ENCODE measurements at places on chromosomes 1 and 21. TPM values are rescaled to one million over a fixed set of nuclear protein-coding genes. Genes with fewer than 3 reads are reported as not detected.

DNA sequence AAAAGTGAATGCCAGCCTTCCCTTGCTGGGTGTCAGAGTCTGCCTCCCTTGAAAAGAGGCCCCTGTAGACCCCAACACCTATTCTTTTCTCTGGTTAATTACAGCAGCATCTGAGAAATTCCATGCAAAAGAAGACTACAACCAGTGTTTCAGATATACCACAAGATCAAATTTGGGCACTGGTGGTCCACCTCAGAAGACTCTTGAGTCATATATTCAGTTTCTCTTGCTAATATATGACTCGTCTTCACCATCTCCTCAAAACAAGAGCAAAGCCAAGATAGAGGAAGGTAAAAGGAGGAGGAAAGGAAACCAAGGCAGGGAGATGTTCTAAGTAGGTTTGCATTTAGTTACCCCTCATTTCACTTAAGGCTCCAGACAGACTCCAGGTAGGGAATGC, 259.9 kb downstream of the ZNF648 start:
- no peaks in the 10 kb centered on the region for H3K36me3 ChIP-seq
- peaks cover 2% of the 10 kb centered on the region for H3K4me1 ChIP-seq
- no peak overlapping the region for H3K27ac ChIP-seq
- H3K27me3 ChIP-seq = peaks cover 47% of the 10 kb centered on the region

GRCh38 chr1:184272175-184272866, 114.5 kb upstream of the C1orf21 start:
- no peak for DNase-seq
- no peaks in the 10 kb centered on the region for H3K4me1 ChIP-seq
- peaks cover 26% of the 10 kb centered on the region for H3K27me3 ChIP-seq
- H3K27ac ChIP-seq = no peak overlapping the region
- H3K36me3 ChIP-seq = peaks cover 4% of the 10 kb centered on the region
- no peak overlapping the region for H3K4me3 ChIP-seq

- H3K27me3 ChIP-seq = no peaks in the 10 kb centered on the region
- no peak for DNase-seq
- H3K36me3 ChIP-seq = peaks cover 4% of the 10 kb centered on the region
- no peak overlapping the region for H3K27ac ChIP-seq
- H3K4me3 ChIP-seq = peak overlapping the region; percentile 10
Observed at GRCh38 chr21:42764883-42765282, 111.5 kb downstream of the PDE9A start.

GRCh38 chr1:17874231-17874630, 119.1 kb downstream of the ACTL8 start:
- H3K27ac ChIP-seq = no peak overlapping the region
- peaks cover 20% of the 10 kb centered on the region for H3K27me3 ChIP-seq
- no peak overlapping the region for H3K4me3 ChIP-seq
- no peaks in the 10 kb centered on the region for H3K4me1 ChIP-seq
- no peak for DNase-seq

DNA sequence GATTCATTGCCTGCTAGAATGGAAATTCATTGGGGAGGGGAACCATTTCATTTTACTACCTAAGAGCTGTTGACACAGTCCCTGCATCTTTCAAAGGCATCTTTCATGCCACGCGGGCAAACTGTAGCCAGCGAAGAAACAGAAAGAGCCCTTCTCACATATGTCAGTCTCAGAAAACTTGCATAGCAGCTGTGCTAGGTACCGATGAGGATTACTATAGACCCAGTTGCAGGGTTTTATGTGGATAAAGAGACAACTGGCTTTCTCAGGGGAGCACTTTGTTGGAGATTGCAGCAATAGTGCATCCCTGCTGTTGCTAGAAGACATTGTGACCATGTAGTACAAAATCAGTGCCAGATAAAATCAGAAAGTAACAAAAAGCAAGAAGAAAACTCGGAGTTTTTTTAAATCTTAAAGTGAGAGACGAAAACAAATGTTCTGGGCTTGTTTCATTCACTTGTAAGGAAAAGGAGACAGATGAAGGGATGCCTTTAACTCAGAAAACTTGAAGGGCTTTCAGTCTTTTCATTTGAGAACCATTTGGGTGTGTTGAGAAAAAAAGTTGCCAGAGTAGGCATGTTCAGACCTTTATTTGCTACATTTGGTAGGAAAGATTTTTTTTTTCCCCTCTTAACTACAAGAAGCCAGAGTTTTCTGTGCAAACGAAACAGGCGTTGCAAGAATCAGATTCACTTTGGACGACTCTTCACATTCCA, 804.1 kb downstream of the USP25 start:
- no peaks in the 10 kb centered on the region for H3K36me3 ChIP-seq
- no peaks in the 10 kb centered on the region for H3K4me1 ChIP-seq
- no peak overlapping the region for H3K27ac ChIP-seq
- H3K4me3 ChIP-seq = no peak overlapping the region

DNA sequence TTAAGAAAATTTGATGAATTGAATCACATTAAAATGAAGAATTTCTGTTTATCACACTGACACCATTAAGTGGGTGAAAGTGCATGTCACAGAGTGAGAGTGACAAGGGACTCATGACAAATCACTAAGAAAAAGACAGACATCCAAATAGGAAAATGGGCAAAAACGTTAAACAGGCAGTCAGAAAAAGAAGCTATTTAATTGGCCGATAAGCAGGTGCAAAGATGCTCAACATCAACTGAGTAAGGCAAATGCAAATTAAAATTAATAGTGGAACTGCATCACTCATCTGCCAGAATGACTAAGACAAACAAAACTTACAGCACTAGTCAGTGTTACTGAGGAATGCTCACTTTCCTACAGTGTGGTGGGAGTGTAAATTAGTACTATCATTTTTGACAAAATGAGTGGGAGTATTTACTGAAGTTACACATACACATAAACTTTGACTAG, 39.2 kb upstream of the RUNX1 start:
- no peak overlapping the region for H3K4me3 ChIP-seq
- DNase-seq = no peak
- H3K27ac ChIP-seq = no peak overlapping the region

- no peaks in the 10 kb centered on the region for H3K4me1 ChIP-seq
- no peaks in the 10 kb centered on the region for H3K36me3 ChIP-seq
- no peak for DNase-seq
Observed at GRCh38 chr1:87834941-87835340, 506.3 kb downstream of the LMO4 start.

DNA sequence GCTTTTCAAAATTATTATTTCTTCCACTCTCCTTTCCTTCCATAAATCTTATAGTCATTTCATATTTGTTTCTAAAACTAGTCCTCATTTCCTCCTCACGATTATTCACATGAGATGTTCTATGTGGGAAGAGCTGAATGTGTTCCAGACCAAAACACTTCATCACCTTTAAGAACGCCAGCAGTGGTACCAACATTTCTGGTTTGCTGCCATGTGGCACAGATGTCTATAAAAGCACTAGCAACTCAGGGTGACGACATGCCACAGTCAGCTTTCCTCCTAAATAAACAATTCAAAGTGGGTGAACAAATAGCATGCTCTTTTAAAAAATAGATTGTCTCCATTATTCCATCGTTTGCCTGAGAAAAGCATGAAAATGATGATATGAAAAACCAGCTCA, 1217.8 kb upstream of the ADGRL2 start:
- H3K27ac ChIP-seq = no peak overlapping the region
- DNase-seq = no peak
- H3K4me3 ChIP-seq = no peak overlapping the region
- H3K4me1 ChIP-seq = no peaks in the 10 kb centered on the region

DNA sequence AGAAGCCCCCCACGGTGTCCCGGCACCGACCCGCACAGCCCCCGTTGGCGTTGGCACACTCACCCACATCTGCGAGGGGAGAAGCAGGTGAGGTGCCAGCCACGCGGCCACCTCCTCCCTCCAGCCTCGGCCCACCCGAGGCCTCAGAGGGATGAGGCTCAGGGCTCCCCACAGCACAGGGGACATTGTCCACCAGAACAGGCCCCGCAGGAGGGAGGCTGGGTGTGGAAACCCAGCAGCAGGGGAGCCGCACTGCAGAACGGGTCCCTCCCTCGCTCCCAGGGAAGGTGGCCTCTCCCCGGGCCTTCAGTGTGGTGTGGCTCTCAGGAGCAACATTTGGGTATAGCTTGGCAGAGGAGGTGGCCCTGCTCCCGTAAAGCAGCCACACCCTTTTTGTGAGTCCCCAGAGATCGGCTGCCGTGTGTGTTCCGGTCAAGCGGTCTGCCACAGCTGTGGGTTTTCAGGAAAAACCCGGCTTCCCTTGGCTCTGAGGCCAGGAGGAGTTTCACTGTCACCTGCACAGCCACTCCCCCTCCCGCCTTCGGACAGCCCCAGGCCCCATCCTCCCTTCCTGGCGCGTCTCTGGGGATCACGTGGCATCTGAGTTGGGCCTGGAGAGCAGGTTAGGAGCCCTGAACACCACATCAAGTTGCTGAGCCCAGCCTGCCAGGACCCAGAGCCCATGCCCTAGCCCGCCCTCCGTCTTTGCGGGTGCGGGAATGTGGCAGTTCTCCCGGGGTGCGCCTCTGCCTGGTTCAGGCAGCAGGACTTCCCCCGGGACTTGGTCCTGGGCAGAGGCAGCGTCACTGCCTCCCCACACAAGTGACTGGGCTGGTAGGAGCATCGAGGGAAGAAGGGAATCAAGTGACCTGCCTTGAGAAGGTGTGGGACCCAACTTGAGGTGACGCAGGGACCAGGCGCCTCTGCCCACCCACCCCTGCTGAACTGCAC, 64.0 kb downstream of the MEGF6 start:
- H3K4me1 ChIP-seq = no peaks in the 10 kb centered on the region
- no peak overlapping the region for H3K4me3 ChIP-seq
- H3K27me3 ChIP-seq = no peaks in the 10 kb centered on the region
- no peaks in the 10 kb centered on the region for H3K36me3 ChIP-seq

- DNase-seq = no peak
- H3K27ac ChIP-seq = no peak overlapping the region
- no peaks in the 10 kb centered on the region for H3K4me1 ChIP-seq
- H3K4me3 ChIP-seq = no peak overlapping the region
- no peaks in the 10 kb centered on the region for H3K36me3 ChIP-seq
Observed at GRCh38 chr21:26925636-26926035, 41.3 kb downstream of the ADAMTS5 start.

DNA sequence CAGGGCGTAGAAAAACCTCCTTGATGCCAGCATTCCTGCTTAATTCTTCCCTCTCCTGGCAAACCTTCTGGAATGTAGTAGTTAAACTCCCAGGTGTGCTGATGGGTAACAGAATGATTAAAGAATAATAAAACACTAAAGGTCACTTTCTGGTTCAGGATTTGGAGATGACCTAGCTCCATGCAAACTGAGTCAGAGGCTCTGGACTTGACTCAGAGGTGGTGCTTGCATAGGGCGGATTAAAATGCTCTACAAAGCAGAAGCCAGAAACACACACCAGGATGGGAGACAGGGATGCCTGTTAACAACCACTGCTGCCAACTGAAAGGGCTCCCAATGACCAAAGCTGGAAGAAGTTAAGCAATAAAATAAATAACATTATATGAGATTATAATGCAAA, 41.5 kb downstream of the KRTAP19-8 start:
- no peaks in the 10 kb centered on the region for H3K4me1 ChIP-seq
- H3K27ac ChIP-seq = no peak overlapping the region
- no peak overlapping the region for H3K4me3 ChIP-seq
- peaks cover 2% of the 10 kb centered on the region for H3K36me3 ChIP-seq

GRCh38 chr1:206537141-206537540, 29.8 kb downstream of the RASSF5 start:
- no peak overlapping the region for H3K27ac ChIP-seq
- no peak for DNase-seq
- H3K4me3 ChIP-seq = no peak overlapping the region
- H3K4me1 ChIP-seq = no peaks in the 10 kb centered on the region
- H3K27me3 ChIP-seq = no peaks in the 10 kb centered on the region

DNA sequence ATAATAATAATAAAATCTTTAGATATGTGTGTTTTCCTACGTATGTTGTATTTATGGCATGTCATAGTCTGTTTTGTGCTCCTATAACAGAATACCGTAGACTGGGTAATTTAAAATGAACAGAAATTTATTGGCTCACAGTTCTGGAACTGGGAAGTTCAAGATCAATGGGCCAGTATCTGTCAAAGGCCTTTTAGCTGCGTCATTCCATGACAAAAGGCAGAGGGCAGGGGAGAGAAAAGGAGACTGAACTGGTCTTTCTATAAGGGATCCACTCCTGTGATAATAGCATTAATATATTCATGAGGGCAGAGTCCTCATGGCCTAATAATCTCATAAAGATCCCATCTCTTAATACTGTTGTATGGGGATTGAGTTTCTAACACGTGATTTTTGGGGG, 7.1 kb upstream of the SFT2D2 start:
- H3K27ac ChIP-seq = no peak overlapping the region
- peaks cover 2% of the 10 kb centered on the region for H3K4me1 ChIP-seq
- peaks cover 2% of the 10 kb centered on the region for H3K36me3 ChIP-seq
- H3K4me3 ChIP-seq = no peak overlapping the region

SPRR2B gene
- total RNA-seq = not detected

OPRD1 gene
- total RNA-seq = not detected

ROR1 gene
- total RNA-seq = not detected

DNAI4 gene
- total RNA-seq = 5.2 TPM

CHIT1 gene
- 1.0 TPM for total RNA-seq

KRTAP6-3 gene
- total RNA-seq = not detected

FCRL1 gene
- 22.4 TPM for total RNA-seq

RHD gene
- 5.0 TPM for total RNA-seq

All from T-helper 17 cell (primary cell).